ENCODE measurements at places on chromosomes 12 and 14. TPM values are rescaled to one million over a fixed set of nuclear protein-coding genes. Genes with fewer than 3 reads are reported as not detected.

DNA sequence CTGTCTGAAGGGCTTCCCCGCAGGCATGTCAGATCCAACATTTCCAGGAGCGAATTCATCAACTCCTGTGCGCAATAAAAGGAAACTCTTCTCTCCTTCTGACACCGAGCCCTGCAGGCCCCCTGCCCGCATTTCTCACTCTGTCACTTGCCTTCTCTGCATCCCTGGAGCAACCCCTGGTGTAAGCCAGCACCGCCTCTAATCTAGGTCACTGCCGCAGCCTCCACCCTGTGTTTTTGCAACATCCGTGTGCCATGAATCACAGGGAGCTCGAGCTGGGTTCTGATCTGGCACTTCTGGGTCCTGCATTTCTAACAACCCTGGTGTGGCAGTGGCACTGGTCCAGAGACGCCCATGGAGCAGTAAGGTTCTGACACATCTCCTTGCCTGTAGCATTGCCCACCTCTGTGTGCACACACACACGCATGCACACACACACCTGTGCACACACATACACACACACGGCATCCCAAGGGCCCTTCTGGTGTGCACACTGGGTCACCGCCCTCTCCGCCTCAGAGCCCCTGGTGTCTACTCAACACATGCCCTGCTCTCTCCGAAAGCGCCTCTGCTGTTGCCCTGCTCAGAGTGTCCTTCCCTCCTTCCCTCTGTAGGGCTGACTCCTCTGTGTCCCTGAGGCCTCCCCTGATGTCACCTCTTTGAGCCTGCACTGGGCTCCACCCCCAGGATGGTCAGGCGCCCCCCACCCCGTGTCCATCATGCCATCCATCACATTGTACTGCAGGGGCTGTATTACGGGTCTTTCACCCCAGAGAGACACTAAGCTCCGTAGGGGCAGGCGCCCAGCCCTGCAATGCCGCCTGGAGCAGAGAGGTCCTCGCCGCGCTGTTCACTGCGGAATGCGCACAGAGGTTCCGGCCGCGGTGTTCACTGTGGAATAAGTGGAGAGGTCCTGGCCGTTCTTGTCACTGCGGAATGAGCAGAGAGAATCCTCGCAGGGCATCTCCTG is 111.4 kb upstream of the SFSWAP start:
- no peak for DNase-seq

GRCh38 chr12:102503831-102504230 is 23.5 kb upstream of the IGF1 start:
- no peak for DNase-seq

DNA sequence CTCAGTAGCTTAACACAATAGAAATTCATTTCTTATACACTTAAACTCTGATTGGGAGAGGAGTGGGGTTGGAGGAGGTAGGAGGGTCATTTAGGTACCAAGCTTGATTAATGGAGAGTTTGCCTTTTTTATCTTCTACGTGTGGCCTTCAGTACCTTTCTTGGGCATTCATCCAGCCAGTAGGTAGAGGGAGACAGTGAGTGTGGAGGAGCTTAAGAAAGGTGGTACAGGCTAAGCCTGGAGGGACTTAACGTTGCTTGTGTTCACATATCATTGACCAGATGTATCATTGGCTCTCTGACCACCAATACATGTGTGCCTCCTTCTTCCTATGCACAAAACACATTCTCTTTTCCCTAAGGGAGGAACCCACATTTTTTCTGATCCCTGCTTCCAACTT is 232.9 kb upstream of the CRY1 start:
- no peak for DNase-seq

GRCh38 chr14:50030036-50030435 is 86.3 kb downstream of the VCPKMT start:
- no peak for DNase-seq

DNA sequence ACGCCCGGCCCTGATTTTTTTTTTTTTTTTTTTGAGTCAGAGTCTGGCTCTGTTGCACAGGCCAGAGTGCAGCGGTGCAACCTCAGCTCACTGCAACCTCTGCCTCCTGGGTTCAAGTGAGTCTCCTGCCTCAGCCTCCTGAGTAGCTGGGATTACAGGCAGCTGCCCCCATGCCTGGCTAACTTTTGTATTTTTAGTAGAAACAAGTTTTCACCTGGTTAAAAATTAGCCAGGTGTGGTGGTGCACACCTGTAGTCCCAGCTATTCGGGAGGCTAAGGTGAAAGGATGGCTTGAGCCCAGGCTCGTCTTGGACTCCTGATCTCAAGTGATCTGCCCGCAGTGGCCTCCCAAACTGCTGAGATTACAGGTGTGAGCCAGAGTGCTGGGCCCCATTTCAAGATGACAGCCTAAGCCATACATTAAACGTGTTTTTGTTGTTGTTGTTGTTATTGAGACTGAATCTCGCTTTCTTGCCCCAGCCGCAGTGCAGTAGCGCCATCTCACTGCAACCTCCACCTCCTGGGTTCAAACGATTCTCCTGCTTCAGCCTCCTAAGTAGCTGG is 42.7 kb upstream of the EAPP start:
- DNase-seq, result no peak

DNA sequence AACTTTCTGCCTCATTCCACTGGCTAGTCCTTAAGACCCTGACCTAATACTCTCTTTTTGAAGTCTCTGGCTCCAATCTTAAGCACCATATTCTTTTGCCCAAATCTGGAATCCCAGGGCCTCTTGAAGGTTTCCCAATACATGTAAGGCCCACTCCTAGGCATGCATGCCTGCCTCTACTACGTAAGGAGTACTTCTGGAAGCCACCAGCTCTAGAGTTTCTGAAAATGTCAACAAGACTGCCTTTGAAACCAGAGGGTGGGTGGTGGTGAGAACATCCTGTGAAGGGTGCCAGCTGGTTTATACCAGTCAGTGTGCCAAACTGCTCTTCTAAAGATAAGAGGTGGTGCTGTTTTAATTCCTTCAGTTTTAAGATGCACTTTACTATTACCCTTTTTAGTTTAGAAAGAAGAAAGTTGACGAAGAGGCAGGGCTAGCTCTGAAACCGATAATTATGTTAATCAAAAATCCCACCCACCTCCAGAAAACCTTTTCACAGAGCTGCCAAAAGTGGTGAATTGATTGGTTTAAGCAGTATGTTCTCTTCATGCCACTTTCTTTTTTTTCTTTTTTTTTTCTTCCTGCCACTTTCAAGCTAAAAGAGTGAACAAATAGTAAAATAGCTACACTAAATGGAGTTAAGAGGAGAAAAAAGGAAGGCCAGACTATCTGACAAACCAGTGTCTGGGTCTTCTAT is 8.7 kb upstream of the WDR89 start:
- no peak for DNase-seq

DNA sequence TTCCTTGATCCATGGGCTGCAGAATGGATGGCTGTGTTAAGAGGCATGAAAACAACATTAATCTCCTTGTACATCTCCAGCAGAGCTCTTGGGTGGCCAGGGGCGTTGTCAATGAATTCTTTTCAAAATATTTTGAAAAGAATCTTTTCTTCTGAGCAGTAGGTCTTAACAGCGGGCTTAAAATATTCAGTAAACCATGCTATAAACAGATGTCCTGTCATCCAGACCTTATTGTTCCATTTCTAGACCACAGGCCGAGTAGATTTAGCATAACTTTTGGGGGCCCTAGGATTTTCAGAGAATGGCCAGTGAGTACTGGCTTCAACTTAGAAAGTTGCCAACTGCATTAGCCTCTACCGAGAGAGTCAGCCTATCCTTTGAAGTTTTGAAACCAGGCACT is 130.2 kb downstream of the RAD51B start:
- DNase-seq, result no peak

- no peak for DNase-seq
These were observed 242.3 kb upstream of the PDZRN4 start for GRCh38 chr12:40945772-40946171.

GRCh38 chr14:61622051-61622450 is 73.3 kb upstream of the HIF1A start:
- DNase-seq, result no peak

DNA sequence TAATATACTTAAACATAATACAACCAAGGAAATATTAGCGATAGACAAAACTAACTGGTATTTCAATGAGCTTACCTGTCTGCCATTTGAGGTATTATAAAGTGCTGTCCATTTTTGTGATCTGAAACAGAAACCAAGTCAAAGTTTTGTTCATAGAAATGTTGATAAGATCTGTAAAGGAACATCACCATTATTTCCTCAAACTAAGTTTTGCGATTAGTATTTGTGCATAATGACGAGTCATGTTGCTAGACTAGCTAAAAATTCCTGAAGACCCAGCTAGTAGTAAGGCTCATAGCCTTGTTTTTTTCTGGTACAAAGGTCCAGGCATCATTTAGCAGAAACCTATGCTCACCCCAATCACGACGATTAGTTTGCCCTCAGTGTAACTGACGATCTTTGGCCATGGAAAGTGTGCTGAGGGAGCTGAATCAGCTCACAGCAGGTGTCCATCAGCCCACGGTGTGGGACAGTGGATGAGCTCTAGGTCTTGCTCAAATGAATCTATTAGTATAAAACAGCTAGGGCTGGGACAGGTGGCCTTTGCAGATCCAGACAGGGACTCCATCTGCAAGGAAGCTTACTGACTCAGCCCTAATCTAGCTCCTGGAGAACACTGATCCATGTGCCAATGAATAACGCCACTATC is 28.7 kb downstream of the GIT2 start:
- DNase-seq, result no peak

DNA sequence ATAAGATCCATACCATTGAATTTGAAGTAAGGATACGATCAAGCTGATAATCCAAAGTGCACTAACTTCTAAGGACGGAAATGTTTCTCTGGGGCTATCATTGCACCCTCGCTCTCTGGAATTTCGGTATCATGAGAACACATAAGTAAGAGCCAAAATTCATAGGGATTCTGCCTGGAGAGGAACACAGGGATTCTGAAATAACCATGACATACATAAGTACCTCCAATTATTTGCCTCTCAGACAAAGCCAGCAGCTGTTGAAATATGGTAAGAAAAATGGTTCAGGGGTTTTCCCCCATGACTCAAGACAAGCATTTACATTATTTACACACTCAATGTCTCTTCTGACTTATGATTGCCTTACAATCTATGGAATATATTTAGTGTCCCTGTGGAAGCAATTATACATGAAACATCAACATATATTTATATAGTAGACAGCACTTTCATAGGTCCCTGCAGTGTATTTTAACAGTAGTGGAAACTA is 1123.6 kb upstream of the SEL1L start:
- no peak for DNase-seq

GRCh38 chr12:117024961-117025480 is 74.2 kb downstream of the TESC start:
- no peak for DNase-seq

DNA sequence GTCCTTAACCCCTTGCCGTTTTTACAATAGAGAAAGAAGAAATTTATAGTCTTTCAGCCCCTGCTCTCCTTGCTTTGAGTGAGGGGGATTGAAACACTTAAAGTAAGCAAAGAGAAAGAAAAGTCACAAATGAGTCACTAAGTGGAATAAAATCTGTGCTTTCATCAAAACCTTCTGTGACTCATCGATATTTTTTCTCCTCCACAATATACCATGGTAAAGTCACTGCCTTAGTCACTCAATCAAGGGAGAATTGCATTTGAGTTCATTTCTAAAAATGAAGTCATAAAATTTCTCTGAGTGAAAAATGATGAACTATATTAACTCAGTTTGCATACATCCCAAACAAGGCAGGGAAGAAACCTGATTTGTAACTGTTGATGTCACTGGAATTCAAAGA is 470.3 kb downstream of the FOXG1 start:
- no peak for DNase-seq

DNA sequence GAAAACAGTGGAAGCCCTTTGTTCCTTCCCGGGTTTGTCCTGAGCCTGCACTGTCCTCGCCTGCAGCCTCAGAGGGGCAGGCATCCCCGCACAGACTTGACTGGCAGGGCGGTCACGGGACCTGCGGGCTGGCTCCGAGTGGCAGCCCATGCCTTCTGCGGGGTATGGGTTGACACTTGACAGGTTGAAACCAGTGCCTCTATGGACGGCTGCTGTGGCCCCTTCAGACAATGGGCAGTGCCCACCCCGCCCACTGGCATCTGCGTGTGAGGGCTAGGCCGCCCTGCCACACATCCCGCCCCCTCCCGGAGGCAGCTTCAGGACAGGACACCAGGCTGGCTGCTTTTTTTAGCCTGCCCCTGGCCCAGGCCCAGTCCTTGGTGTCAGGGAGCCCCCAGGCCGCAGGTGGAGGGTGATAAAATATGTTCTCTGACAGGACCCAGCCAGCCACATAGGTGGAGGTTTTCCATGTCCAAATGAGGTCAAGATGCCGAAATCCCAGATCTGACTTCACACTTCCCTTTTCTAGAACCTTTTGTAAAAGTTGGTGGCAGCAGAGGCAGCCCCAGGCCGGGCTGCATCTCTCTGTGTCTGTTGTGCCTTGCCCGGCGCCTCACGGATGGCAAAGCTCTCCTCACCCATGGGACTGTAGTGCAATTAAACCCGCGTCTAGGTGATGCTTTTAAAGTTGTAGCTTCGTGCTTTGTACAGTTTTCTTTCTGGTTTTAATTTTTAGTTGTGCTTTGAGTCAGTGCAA is 10.0 kb downstream of the ANKRD9 start:
- DNase-seq, result no peak

TAS2R14 gene
- 2.6 TPM for polyA plus RNA-seq

CLEC4C gene
- polyA plus RNA-seq, result not detected

LRRK2 gene
- 30.3 TPM for polyA plus RNA-seq

Measured in renal pelvis (tissue), 12 donors.